ENCODE measurements at places on chromosomes 2 and 18. TPM values are rescaled to one million over a fixed set of nuclear protein-coding genes. Genes with fewer than 3 reads are reported as not detected.

The PID1 gene
- total RNA-seq = 0.91 TPM

GRCh38 chr2:159817283-159817682 lies 19.3 kb upstream of the CD302 start:
- no peaks in the 10 kb centered on the region for H3K36me3 ChIP-seq
- H3K27ac ChIP-seq = no peak overlapping the region
- no peak for DNase-seq
- H3K4me3 ChIP-seq = no peak overlapping the region

GRCh38 chr2:9332853-9333245 lies 90.5 kb downstream of the ITGB1BP1 start:
- H3K27ac ChIP-seq = no peak overlapping the region
- peaks cover 20% of the 10 kb centered on the region for H3K36me3 ChIP-seq
- H3K4me1 ChIP-seq = peaks cover 27% of the 10 kb centered on the region
- no peaks in the 10 kb centered on the region for H3K27me3 ChIP-seq

DNA sequence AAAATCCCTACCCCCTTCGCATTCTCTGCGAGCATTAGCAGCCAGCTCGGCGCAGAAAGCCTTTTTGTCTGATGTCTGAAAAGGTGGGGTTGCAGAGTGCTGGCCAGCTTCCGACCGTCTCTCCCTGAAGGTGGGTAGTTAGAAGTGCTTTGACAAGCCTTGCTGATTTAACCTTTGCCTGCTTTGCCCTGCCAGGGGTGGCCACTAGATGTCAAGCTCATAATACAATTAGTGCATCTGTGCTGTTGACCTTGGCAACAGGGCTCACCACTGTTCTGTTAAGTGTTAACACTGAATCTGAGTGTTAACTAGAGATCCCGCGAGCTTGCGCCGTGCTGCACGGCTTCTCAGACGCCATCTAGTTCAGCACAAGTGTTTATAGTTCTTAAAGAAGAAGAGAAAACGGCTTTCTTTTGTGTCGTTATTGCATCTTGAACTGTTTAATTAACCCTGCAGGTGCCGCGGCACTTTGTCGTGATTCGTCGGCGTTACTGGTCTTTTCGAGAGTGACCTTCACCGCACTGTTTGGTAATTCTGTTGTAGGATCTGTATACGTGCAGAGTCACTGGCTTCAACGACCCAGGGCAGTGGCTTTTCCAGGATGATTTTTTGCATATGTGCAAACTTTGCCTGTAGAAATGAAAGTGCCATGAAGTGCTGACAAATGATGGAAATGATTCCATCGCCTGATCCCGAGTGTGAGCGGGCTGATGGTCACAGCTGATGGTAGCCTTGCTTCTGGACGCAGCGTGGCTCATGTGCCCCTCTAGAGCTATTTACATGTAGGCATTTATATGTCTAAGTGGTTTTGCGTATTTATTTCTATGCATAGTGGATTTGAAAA lies 5.5 kb downstream of the SALL3 start:
- H3K36me3 ChIP-seq = no peaks in the 10 kb centered on the region
- H3K27ac ChIP-seq = no peak overlapping the region
- H3K4me3 ChIP-seq = peak overlapping the region; percentile 70
- peaks cover 48% of the 10 kb centered on the region for H3K4me1 ChIP-seq

DNA sequence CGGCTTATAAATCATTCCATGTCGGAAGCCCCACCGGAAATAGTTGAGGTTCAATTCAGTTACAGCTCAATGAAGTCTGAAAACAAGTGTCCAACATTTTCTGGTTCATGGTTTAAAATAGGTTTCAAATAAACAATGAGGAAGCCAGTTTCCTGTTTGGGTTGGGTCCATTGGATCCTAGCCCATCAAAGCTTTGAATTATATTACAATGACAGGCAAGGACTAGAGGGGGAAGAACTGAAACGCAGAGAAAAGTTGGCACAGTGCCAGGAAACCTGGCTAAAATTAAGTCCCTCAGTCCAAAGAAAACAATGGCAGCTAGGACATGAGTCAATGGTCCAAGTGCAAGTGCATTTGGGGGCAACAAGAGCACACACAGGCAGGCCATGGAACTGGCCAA lies 32.0 kb downstream of the SLC14A1 start:
- no peak for DNase-seq
- no peaks in the 10 kb centered on the region for H3K36me3 ChIP-seq
- H3K4me1 ChIP-seq = peaks cover 11% of the 10 kb centered on the region

GRCh38 chr2:39504790-39505335 lies 67.8 kb upstream of the MAP4K3 start:
- no peak for DNase-seq
- no peaks in the 10 kb centered on the region for H3K27me3 ChIP-seq
- H3K4me3 ChIP-seq = no peak overlapping the region
- H3K36me3 ChIP-seq = no peaks in the 10 kb centered on the region
- no peak overlapping the region for H3K27ac ChIP-seq
- H3K4me1 ChIP-seq = peaks cover 15% of the 10 kb centered on the region

GRCh38 chr18:961644-962355 lies 57.1 kb downstream of the ADCYAP1 start:
- peaks cover 5% of the 10 kb centered on the region for H3K36me3 ChIP-seq
- H3K27me3 ChIP-seq = peaks cover 19% of the 10 kb centered on the region
- peak overlapping the region; percentile 52 for H3K27ac ChIP-seq
- peak; percentile 54 for DNase-seq

The CTAGE1 gene
- total RNA-seq = not detected

- no peaks in the 10 kb centered on the region for H3K4me1 ChIP-seq
- no peak overlapping the region for H3K4me3 ChIP-seq
- H3K27ac ChIP-seq = no peak overlapping the region
Measured at GRCh38 chr18:1270081-1270480, 365.4 kb downstream of the ADCYAP1 start.

The KCNE4 gene
- total RNA-seq = not detected

The ATP6V1C2 gene
- 0.14 TPM for total RNA-seq

GRCh38 chr2:205720451-205720902 lies 38.2 kb downstream of the NRP2 start:
- no peak for DNase-seq
- peak overlapping the region; percentile 66 for H3K4me3 ChIP-seq
- peaks cover 4% of the 10 kb centered on the region for H3K27me3 ChIP-seq
- H3K4me1 ChIP-seq = peaks cover 86% of the 10 kb centered on the region
- H3K27ac ChIP-seq = peak overlapping the region; percentile 63
- H3K36me3 ChIP-seq = peaks cover 31% of the 10 kb centered on the region

- peak overlapping the region; percentile 8 for H3K4me3 ChIP-seq
- H3K27ac ChIP-seq = no peak overlapping the region
- no peaks in the 10 kb centered on the region for H3K36me3 ChIP-seq
- H3K27me3 ChIP-seq = no peaks in the 10 kb centered on the region
- peaks cover 34% of the 10 kb centered on the region for H3K4me1 ChIP-seq
Measured at GRCh38 chr2:179562330-179562885, 297.8 kb upstream of the SESTD1 start.

DNA sequence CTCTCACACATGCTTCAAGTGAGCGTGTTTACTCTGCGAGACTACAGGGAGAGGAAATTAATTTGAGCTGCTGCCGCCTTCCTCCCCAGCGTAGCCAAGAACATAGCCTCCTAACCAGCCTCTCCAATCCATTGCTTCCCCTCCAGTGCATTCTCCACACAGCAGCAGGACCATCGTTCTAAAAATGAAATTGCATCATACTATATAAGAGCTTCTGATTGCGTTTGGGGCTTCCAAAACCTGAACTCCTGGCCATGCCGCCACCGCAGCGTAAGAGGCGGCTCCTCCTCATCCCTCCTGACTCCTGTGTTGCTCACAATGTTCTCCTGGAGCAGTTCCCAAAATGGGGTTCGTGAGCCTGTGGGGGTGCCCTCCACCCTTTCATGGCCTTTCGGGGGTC lies 142.1 kb downstream of the MYT1L start:
- no peaks in the 10 kb centered on the region for H3K27me3 ChIP-seq
- DNase-seq = no peak
- H3K27ac ChIP-seq = no peak overlapping the region
- H3K4me3 ChIP-seq = no peak overlapping the region

DNA sequence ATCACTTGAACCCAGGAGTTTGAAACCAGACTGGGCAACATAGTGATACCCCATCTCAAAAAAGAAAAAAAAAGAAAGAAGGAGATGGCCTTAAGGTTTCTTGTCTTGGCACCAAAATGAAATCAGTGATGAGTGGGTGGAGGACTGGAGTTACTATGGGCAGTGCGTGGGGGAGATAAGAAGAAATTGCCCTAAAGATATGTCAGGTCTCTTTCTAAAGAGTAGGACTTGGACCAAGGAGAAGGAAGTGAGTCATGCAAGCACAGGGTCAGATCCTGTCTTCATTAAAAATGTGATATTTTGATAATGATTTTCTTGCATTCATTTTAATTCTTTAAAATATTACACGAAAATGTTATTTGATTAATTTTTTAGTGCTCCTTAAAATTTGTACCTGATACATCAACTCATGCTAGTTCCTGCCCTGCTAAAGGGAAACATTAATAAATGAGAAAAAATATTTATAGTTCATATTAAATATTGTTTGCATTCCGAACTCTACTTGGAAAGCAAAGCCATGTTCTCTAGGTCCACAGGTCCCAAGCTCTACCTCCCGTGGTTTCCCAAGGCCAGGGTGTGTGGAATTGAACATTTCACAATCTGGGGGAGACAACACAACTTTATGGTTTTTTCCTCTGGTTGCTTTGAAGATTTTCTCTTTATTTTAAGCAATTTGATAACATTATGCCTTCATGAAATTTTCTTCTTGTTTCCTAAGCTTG lies 62.6 kb upstream of the CTLA4 start:
- H3K27ac ChIP-seq = no peak overlapping the region
- DNase-seq = no peak
- H3K36me3 ChIP-seq = peaks cover 8% of the 10 kb centered on the region
- H3K4me1 ChIP-seq = peaks cover 32% of the 10 kb centered on the region
- no peaks in the 10 kb centered on the region for H3K27me3 ChIP-seq
- H3K4me3 ChIP-seq = no peak overlapping the region

GRCh38 chr18:74806073-74806472 lies 208.4 kb downstream of the ZNF407 start:
- H3K4me3 ChIP-seq = no peak overlapping the region
- H3K27me3 ChIP-seq = no peaks in the 10 kb centered on the region
- DNase-seq = no peak
- H3K36me3 ChIP-seq = no peaks in the 10 kb centered on the region
- H3K4me1 ChIP-seq = no peaks in the 10 kb centered on the region
- no peak overlapping the region for H3K27ac ChIP-seq

DNA sequence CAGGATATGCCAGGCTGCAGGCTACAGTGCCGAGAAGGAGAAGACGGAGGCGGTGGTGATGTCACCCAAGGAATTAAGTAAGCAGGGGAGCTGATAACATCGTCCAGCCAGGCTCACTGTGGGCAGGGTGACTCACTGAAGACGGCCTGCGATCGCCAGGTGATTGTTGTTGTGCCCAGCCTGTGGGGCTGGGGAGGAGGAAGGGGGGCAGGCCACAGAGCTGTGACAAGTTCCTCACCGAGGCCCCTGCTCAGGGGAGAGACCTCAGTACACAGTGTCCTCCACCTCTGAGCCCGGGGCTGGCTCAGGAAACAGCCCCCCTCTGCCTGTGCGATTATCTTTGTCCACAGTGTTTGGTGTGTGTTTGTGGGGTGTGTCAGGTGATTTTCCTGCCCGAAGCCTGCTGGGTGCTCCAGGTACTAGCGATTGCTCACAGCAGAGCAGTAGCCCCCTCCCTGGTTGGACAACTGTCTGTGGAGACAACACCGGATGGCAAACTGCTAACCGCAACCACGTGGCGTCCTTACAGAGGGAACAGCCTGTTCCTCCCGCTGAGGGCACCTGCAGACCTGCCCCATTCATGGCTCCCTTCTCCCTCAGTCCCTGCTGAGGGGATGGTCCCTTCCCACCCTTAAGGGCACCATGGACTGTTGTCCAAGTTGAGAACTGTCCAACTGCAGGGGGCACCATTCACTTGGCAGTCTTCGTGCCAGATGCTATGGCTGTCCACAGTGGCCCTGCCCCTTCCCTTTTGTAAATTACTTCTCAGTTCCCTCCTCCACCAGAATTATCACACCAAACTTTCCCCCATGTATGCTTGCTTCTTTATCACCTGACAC lies 95.1 kb downstream of the ZFP36L2 start:
- H3K27ac ChIP-seq = no peak overlapping the region
- H3K4me1 ChIP-seq = peaks cover 38% of the 10 kb centered on the region
- H3K27me3 ChIP-seq = no peaks in the 10 kb centered on the region
- H3K4me3 ChIP-seq = no peak overlapping the region
- H3K36me3 ChIP-seq = no peaks in the 10 kb centered on the region

DNA sequence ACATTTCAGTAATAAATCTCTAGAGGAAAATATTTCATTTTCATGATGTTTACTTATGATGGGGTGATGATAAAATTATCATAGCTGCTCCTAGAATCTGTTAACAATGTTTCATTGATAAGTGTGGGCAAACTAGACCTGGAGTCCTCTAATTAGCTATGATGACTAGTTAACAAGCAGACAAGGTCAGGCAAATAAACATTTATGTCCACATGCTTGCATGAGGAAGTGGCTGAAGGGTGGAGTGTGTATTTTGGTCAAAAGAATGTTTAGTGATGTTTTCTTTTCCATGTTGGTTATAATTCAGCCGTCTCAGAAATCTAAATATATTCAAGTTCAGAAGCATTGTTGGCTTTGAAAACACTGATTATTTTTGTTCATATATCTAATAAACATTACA lies 99.9 kb upstream of the FN1 start:
- H3K36me3 ChIP-seq = peaks cover 2% of the 10 kb centered on the region
- peaks cover 18% of the 10 kb centered on the region for H3K4me1 ChIP-seq
- H3K4me3 ChIP-seq = no peak overlapping the region

The POTEJ gene
- total RNA-seq = not detected

DNA sequence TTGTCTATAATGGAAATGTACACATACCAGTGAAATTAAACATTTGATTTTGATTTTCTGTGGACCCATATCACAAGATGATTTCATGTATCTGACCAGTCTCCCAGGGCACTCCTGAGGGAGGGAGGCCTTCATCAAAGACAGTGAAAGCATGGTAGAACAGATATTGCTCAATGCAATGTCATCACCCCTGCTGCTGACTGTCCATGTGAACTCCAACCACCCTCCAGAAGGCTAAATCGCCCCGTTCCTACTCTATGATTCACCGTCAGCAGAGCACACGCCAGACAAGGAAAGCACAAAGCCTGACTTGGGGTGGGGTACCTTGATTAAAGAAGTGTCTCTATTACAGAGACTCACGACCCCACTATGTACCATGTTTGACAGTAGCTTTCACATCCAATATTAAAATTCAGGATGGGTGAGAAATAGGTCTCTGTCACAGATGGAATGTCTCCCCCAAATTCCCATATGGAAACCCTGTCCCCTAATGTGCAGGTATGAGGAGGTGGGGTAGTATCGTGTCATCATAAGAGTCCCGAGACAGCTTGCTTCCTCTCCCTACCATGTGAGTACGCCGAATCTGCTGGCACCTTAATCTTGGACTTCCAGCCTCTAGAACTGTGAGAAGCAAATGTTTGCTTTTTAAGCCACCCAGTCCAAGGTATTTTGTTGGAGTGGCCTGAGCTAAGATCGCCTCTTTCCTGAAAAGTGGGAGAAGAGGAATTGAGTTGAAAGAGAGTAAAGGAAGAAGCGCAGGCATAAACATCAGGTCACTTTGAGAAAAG lies 42.4 kb downstream of the CYB5A start:
- DNase-seq = no peak
- H3K4me3 ChIP-seq = no peak overlapping the region
- H3K4me1 ChIP-seq = peaks cover 13% of the 10 kb centered on the region
- no peak overlapping the region for H3K27ac ChIP-seq

GRCh38 chr2:237866101-237866621 lies 6.7 kb downstream of the RAMP1 start:
- H3K4me1 ChIP-seq = peaks cover 23% of the 10 kb centered on the region
- H3K27me3 ChIP-seq = peaks cover 18% of the 10 kb centered on the region
- H3K36me3 ChIP-seq = no peaks in the 10 kb centered on the region
- DNase-seq = no peak
- H3K4me3 ChIP-seq = no peak overlapping the region

- H3K27ac ChIP-seq = peak within 1 kb of the TSS; percentile 81
- peaks cover 29% of the 10 kb centered on the region for H3K4me1 ChIP-seq
- peak; percentile 77 for DNase-seq
- peak within 1 kb of the TSS; percentile 78 for H3K4me3 ChIP-seq
- peaks cover 4% of the 10 kb centered on the region for H3K36me3 ChIP-seq
Measured at GRCh38 chr2:219571311-219572236, at the start of gene OBSL1. Gene OBSL1 (minus strand): TSS chr2:219571539. CDS start chr2:219571232, 307 bp downstream.

The ZNF396 gene
- total RNA-seq = 3.6 TPM
